ENCODE measurements at places on chromosomes 11 and 22.

DNA sequence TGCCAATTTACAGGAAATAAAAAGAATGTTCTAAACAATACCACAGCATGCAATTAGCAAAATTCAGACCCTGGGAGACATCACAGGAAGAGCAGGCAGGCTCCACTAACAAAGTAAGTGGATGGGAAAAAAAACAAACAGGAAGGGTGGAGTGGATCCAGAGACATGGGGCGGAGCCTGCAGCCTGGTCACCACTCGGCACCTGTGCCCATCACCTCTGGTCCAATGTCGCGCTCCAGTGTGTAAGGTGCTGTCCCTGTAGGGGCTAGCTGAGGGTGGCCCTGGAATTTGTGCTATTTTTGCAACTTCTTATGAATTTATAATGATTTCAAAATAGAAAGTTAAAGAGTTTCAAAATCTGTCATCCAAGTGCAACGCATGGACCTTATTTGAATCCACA is 11.0 kb upstream of the MOB2 start:
- DNase-seq: no peak

GRCh38 chr11:36153551-36153950 is 135.7 kb downstream of the COMMD9 start:
- DNase-seq: peak; percentile 69

GRCh38 chr11:110827276-110827675 is 115.0 kb upstream of the ARHGAP20 start:
- no peak for DNase-seq

GRCh38 chr11:31824879-31825837 is 14.0 kb upstream of the PAX6 start:
- no peak for DNase-seq

- no peak for DNase-seq
These were observed 1.2 kb upstream of the TMEM45B start for GRCh38 chr11:129814244-129815014.

GRCh38 chr11:7585816-7586215 is 72.0 kb downstream of the PPFIBP2 start:
- DNase-seq: no peak

GRCh38 chr11:73317373-73317772 is 9.3 kb downstream of the ARHGEF17 start:
- no peak for DNase-seq

DNA sequence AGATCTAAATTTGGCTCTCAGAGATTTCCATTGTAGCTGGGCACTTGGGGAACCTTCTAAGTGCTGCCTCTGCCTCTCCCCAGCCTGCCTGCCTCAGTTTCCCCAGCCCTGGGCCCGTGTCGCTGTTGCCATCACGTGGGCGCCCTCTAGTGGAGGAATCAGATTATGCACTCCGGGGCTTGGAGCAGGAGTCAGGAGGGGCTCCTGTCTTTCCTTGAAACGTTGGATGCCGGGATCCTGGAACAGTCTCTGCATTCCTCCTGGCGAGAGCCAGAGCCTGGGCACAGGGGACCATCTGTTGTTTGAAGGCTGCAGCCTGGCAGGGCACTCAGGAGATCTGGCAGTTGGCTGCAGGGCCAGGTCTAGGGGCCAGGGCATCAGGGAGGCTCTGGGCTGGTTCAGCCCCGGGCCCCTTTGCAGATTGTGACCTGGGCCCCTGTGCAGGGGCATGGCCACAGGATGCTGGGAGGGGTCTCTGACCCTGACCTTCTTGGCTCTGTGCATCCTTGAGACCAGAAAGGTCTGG is 71.6 kb downstream of the LRP5 start:
- peak; percentile 71 for DNase-seq

DNA sequence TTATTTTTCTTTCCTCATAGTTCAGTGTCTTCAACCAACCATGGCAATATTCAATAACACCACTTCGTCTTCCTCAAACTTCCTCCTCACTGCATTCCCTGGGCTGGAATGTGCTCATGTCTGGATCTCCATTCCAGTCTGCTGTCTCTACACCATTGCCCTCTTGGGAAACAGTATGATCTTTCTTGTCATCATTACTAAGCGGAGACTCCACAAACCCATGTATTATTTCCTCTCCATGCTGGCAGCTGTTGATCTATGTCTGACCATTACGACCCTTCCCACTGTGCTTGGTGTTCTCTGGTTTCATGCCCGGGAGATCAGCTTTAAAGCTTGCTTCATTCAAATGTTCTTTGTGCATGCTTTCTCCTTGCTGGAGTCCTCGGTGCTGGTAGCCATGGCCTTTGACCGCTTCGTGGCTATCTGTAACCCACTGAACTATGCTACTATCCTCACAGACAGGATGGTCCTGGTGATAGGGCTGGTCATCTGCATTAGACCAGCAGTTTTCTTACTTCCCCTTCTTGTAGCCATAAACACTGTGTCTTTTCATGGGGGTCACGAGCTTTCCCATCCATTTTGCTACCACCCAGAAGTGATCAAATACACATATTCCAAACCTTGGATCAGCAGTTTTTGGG is at the start of gene OR51T1:
Gene OR51T1, plus strand, starts transcription at position 41 of the 641 bp plus-strand sequence. Its CDS starts 0 bp downstream, at position 41.
- no peak for DNase-seq

DNA sequence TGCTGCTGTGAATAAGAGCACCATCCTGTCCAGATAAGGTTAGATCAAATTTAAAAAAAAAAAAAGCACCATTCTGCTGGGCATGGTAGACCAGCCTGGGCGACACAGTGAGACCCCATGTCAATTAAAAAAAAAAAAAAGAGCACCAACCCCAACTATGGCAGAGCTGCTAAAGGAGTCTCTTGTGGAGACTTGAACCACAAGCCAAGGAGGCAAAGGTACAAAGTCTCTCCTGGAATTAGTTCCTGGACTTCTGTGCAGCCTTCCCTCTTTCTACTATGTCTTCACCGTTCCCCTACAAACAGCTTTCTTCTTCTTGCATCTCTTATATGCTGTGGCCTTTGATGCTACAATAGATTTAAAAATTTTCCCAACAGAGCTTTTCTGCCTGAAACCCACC is 1.3 kb downstream of the PIK3C2A start:
- DNase-seq: no peak

DNA sequence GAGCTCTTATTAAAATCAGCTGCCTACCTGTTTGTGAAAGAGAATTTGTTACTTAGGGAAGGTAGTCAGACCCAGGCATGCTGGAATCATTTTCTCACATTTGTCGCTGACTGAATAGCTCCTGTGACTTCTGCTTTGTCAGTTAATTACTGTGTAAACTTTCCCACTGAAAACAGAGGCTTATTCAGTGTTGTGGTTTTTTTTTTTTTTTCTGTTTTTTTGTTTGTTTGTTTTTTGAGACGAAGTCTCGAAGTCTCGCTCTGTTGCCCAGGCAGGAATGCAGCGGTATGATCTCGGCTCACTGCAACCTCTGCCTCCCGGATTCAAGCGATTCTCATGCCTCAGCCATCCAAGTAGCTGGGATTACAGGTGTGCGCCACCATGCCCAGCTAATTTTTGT is 5.6 kb upstream of the LDLRAD3 start:
- DNase-seq: no peak

DNA sequence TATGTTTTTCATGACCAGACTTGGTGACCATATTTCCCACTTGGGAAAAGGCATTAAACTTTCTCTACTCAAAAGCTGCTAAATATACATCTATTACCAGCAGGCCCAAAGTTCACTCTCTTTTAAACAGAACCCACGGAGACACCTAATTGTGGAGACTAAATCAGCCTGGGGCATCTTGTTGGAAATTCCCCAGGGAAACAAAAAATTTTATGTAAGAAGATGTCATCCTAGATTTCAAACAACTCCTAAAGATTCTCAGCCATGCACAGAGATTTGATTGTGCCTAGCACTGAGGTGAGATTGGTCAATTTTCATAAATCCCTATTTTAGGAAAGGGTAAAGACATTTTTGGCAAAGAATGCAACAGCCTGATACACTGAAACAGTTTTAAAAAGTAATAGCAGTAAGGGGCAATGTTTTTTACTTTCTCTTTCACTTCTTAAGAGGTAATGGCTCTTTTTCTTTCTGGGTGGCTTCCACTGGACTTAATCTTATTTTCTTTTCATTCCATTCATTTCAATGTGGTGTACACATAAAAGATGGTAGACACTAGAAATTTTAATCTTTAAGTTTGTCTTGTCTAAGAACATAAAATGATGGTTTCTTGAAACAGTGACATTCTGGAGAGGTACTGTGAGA is 9.6 kb downstream of the OR52N2 start:
- DNase-seq: no peak

DNA sequence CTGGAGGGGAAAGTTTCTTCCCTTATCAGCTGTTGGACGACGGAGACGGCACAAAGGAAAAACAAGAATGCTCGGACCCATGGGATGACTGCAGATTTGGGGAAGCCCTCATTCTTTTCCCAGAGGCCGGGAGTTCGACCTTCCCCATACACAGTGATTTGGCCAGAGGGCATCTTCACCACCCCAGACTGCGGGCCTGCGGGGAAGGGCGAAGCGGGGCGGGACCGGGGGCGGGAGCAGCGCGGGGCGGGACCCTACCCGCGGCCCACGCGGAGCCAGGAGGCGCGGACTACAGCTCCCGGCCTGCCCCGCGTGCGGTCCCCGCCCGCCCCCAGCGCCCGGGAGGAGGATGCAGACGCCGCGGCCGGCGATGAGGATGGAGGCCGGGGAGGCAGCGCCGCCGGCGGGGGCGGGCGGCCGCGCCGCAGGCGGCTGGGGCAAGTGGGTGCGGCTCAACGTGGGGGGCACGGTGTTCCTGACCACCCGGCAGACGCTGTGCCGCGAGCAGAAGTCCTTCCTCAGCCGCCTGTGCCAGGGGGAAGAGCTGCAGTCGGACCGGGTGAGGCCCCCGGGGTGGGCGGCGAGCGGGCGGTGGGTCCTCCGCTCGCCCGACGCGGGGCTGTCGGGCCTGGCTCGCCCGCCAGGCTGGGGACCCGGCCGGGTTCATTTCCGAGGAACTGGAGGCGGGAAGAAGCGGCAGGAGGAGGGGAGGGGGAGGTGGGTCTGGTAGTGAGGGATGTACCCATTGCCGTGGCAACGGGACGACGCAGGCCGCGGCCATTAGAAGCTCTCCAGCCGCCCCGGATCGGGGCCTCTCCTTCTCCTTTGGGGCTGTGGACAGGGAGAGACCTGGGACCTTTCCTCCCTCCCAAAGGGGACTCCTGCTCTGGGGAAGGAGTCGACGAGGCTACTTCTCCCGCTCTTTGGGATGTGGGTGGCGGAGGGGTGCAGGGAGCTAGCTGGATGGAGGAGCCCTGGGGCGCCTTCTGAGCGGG is at the start of gene KCTD17:
Gene KCTD17, plus strand, starts transcription at position 352 of the 995 bp plus-strand sequence. Its CDS starts 19 bp downstream, at position 371.
- DNase-seq: peak; percentile 73

GRCh38 chr22:23230348-23231068 is 50.2 kb downstream of the BCR start:
- no peak for DNase-seq

GRCh38 chr11:36271794-36272407 is 17.3 kb downstream of the COMMD9 start:
- no peak for DNase-seq

GRCh38 chr11:8083871-8084281 is 2.9 kb downstream of the TUB start:
- DNase-seq: no peak

GRCh38 chr11:87660926-87661660 is 514.1 kb downstream of the RAB38 start:
- DNase-seq: no peak

- peak; percentile 78 for DNase-seq
These were observed at the start of gene ZNF280B for GRCh38 chr22:22508274-22509176. Gene ZNF280B (minus strand): TSS chr22:22508742. CDS start chr22:22489398, 19,344 bp downstream.

DNA sequence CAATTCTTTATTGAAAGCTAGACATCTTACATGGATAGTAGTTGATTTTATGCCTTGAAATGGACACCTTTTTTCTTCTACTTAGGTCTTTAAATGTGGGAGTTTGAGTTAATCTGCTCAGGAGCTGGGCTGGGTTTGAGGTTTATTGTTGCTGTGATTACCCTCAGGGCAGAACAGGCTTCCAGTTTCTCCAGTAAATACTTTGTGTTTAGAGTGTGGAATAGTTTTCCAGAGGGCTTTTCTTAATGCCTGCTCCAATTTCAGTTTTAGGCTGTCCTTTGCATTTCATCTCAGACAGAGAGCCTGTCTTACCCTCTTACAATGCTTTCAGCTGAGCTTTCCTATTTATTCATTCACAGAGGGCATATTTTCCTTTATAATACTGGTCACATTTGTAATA is 69.9 kb upstream of the ADORA2A start:
- no peak for DNase-seq

GRCh38 chr11:88414981-88415413 is 77.5 kb upstream of the CTSC start:
- no peak for DNase-seq

DNA sequence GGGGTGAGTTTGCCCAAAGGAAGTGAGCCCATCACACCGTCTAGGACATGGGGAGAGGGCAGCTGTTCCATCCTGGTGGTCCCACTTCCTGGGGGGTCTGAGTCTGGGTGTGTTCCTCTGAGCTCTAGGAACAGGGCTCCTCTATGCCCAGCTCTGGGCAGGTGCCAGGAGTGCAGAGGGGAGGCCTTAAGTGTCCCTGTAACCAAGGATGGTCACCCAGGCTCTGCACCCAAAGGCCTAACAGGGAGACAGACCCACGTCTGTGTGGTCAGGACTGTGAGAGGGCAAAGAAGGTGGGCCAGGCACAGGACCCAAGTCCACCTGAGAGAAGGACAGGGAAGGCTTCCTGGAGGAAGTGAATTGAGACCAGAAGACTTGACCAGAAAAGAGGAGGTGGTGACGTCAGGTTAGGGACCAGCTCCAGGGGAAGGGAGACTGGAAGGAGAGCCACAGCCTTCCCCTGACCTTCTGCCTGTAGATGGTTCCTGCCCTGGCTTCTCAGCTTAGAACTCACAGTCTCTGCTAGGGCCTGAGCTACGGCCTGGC is 11.3 kb upstream of the TCF20 start:
- DNase-seq: no peak

DNA sequence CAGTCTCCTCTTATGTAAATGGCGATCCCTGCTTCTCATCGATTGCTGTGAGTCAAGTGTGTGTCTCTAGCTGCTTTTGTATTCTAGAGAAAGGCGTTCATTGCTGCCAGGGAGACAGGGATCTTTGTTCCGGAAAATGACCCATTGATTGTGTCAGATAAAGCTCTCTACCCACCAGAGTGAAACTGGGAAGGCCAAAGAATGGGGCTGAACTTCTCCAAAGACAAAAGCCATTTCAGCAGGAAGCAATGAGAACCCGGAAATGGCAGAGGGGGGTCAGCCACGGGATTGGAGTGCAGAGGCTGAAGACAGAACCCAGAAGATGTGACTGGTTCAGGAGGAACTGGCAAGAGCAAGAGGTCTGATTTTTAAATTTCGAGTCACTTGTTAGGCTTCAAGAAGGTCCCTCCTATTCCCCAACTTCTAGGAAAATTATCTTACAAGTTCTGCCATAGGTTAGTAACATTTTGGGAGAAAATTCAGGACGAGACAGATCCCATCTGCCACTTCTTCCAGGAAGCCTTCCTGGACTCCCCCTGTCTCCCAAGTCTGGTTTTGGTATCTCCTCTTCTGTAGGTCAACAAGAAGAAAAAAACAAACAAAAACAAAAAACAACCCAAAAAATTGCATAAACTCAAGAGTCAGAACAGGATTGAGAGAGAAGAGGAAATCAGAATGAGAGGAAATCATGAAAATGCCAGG is 110.6 kb downstream of the NECTIN1 start:
- no peak for DNase-seq

- no peak for DNase-seq
These were observed 1477.9 kb downstream of the TBC1D22A start for GRCh38 chr22:48240148-48240934.

All from SJSA1 (cell line).